ENCODE measurements at places on chromosomes 4 and X. TPM values are rescaled to one million over a fixed set of nuclear protein-coding genes. Genes with fewer than 3 reads are reported as not detected.

- no peak overlapping the region for H3K4me3 ChIP-seq
- no peaks in the 10 kb centered on the region for H3K4me1 ChIP-seq
- no peak overlapping the region for H3K27ac ChIP-seq
- DNase-seq = no peak
Measured at GRCh38 chrX:120568609-120569008, 7.8 kb upstream of the CUL4B start.

GRCh38 chrX:124028182-124028581 is 66.7 kb downstream of the STAG2 start:
- DNase-seq = no peak
- H3K27ac ChIP-seq = no peak overlapping the region
- H3K4me1 ChIP-seq = no peaks in the 10 kb centered on the region
- no peaks in the 10 kb centered on the region for H3K36me3 ChIP-seq
- no peaks in the 10 kb centered on the region for H3K27me3 ChIP-seq

- H3K4me1 ChIP-seq = no peaks in the 10 kb centered on the region
- DNase-seq = peak; percentile 53
- no peak overlapping the region for H3K27ac ChIP-seq
Measured at GRCh38 chr4:83639849-83640493, 104.1 kb downstream of the GPAT3 start.

The UGT2B10 gene
- 15.3 TPM for polyA plus RNA-seq

The IGFBP7 gene
- 215 TPM for polyA plus RNA-seq

The CAMK2D gene
- 21.1 TPM for polyA plus RNA-seq

- H3K4me1 ChIP-seq = no peaks in the 10 kb centered on the region
- H3K36me3 ChIP-seq = no peaks in the 10 kb centered on the region
- DNase-seq = no peak
- H3K27me3 ChIP-seq = no peaks in the 10 kb centered on the region
- no peak overlapping the region for H3K27ac ChIP-seq
Measured at GRCh38 chrX:39194673-39195072, 393.4 kb downstream of the MID1IP1 start.

GRCh38 chr4:122819708-122820449 is 6.8 kb upstream of the FGF2 start:
- H3K27ac ChIP-seq = no peak overlapping the region
- no peak for DNase-seq

GRCh38 chr4:129498626-129499025 is 402.7 kb downstream of the C4orf33 start:
- no peaks in the 10 kb centered on the region for H3K4me1 ChIP-seq
- no peak overlapping the region for H3K4me3 ChIP-seq
- no peak for DNase-seq
- no peak overlapping the region for H3K27ac ChIP-seq

DNA sequence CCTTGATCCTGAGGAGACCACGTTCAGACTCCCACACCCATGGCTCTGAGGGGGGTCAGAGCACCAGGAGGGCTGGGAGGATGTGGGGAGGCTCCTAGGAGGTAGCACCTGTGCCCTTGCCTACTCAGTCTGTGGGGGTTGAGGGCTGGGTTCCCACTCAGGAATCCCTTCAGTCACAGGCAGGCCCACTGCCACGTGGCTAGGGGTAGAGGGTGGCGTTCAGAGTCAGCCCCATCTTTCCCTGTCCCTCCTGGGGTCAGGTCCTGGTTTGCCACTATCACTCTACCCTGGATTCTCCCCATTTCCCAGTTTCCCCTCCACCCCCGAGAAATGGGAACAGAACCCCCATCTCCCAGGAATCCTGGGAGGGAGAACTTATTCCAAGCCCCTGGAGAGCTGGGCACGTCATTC is 111.3 kb downstream of the PSAPL1 start:
- H3K27me3 ChIP-seq = no peaks in the 10 kb centered on the region
- no peaks in the 10 kb centered on the region for H3K36me3 ChIP-seq
- H3K4me3 ChIP-seq = no peak overlapping the region
- no peak overlapping the region for H3K27ac ChIP-seq

The PCDH11X gene
- polyA plus RNA-seq = 0.01 TPM

DNA sequence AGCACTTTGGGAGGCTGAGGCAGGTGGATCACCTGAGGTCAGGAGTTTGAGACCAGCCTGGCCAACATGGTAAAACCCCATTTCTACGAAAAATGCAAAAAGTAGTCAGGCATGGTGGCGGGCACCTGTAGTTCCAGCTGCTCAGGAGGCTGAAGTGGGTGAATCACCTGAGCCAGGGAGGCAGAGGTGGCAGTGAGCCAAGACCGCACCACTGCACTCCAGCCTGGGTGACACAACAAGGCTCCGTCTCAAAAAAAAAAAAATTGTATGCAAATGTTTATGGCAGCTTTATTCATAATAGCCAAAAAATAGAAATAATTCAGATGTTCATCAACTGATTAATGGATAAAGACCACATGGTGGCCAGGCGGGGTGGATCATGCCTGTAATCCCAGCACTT is 9.8 kb upstream of the NOCT start:
- DNase-seq = no peak
- no peaks in the 10 kb centered on the region for H3K27me3 ChIP-seq
- H3K36me3 ChIP-seq = no peaks in the 10 kb centered on the region
- H3K4me3 ChIP-seq = no peak overlapping the region
- H3K27ac ChIP-seq = no peak overlapping the region
- peaks cover 6% of the 10 kb centered on the region for H3K4me1 ChIP-seq

- no peak overlapping the region for H3K27ac ChIP-seq
- H3K27me3 ChIP-seq = no peaks in the 10 kb centered on the region
- no peak overlapping the region for H3K4me3 ChIP-seq
- H3K4me1 ChIP-seq = no peaks in the 10 kb centered on the region
- no peaks in the 10 kb centered on the region for H3K36me3 ChIP-seq
Measured at GRCh38 chr4:16663307-16663706, 235.1 kb downstream of the LDB2 start.

- no peaks in the 10 kb centered on the region for H3K36me3 ChIP-seq
- H3K27me3 ChIP-seq = no peaks in the 10 kb centered on the region
Measured at GRCh38 chr4:66045913-66046312, 375.6 kb upstream of the EPHA5 start.

DNA sequence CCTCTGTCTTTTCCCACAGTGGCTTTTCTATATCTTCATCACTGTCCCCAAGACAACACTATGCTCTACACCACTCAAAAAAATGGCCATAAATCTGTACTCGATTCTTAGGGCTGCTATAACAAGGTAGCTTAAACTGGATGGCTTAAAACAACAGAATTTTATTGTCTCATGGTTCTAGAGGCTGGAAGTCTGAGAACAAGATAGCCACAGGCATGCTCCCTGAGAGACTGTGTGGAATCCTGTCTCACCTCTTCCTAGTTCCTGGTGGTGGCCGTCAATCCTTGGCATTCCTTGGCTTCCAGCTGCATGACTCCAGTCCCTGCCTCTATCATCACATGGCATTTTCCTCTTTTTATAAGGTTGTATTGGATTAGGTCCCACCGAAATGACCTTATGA is 70.7 kb upstream of the DCLK2 start:
- DNase-seq = no peak
- H3K36me3 ChIP-seq = no peaks in the 10 kb centered on the region
- H3K27me3 ChIP-seq = no peaks in the 10 kb centered on the region
- H3K27ac ChIP-seq = no peak overlapping the region

- DNase-seq = no peak
- H3K27me3 ChIP-seq = no peaks in the 10 kb centered on the region
Measured at GRCh38 chr4:85803856-85804255, 328.9 kb downstream of the ARHGAP24 start.

- no peak for DNase-seq
- H3K4me1 ChIP-seq = no peaks in the 10 kb centered on the region
- H3K27me3 ChIP-seq = no peaks in the 10 kb centered on the region
- no peaks in the 10 kb centered on the region for H3K36me3 ChIP-seq
- no peak overlapping the region for H3K27ac ChIP-seq
- H3K4me3 ChIP-seq = no peak overlapping the region
Measured at GRCh38 chr4:28523681-28524190, 1663.1 kb downstream of the STIM2 start.

- peak overlapping the region; percentile 41 for H3K27ac ChIP-seq
- H3K4me3 ChIP-seq = no peak overlapping the region
- H3K27me3 ChIP-seq = no peaks in the 10 kb centered on the region
- no peaks in the 10 kb centered on the region for H3K4me1 ChIP-seq
Measured at GRCh38 chr4:77854431-77855111, 8.1 kb upstream of the MRPL1 start.

GRCh38 chr4:39527296-39528060 is at the start of gene UGDH:
TSS of gene UGDH (minus strand) at chr4:39527439. CDS start at chr4:39521512, 5,927 bp downstream.
- H3K4me3 ChIP-seq = peak within 1 kb of the TSS; percentile 95
- DNase-seq = peak; percentile 93
- H3K27me3 ChIP-seq = no peaks in the 10 kb centered on the region
- peak within 1 kb of the TSS; percentile 95 for H3K27ac ChIP-seq
- peaks cover 3% of the 10 kb centered on the region for H3K36me3 ChIP-seq

- no peaks in the 10 kb centered on the region for H3K27me3 ChIP-seq
- H3K27ac ChIP-seq = no peak overlapping the region
- no peak overlapping the region for H3K4me3 ChIP-seq
- no peaks in the 10 kb centered on the region for H3K36me3 ChIP-seq
- no peak for DNase-seq
Measured at GRCh38 chrX:2967584-2967983, 38.4 kb upstream of the ARSD start.

DNA sequence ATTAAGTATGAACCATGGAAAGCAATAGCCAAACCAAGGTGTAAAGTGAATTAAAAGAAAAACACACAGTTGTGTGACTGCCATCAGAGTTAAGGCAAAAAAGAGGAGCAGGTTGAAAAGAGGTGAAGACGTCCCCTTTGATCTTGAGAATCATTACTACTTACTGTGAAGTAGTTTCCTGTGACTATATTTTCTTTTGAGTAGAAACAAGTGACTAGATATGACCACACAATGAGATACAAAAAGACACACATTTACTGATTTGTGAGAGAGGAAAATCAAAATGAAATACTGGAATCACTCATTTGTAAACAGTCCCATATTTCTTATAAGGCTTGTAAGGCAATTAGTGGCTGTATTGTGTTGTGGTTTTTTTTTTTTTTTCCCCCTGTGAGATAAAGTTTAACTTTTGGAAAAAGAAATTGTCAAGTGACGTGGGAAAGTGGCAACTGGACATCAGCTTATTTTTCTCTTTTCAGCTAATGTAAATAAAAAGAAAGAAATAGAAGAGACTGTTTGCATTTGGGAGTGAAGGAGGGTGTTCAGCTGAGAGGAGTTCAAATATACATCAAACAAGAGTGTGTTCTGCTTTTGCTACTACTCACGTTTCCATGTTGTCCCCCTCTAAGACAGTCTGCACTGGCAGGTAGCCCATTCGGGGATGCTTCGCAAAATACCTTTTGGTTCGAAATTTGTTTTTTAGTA is 106.4 kb upstream of the FTHL17 start:
- no peaks in the 10 kb centered on the region for H3K27me3 ChIP-seq
- no peak overlapping the region for H3K4me3 ChIP-seq
- no peak overlapping the region for H3K27ac ChIP-seq
- no peak for DNase-seq

The NPY1R gene
- polyA plus RNA-seq = 6.2 TPM

DNA sequence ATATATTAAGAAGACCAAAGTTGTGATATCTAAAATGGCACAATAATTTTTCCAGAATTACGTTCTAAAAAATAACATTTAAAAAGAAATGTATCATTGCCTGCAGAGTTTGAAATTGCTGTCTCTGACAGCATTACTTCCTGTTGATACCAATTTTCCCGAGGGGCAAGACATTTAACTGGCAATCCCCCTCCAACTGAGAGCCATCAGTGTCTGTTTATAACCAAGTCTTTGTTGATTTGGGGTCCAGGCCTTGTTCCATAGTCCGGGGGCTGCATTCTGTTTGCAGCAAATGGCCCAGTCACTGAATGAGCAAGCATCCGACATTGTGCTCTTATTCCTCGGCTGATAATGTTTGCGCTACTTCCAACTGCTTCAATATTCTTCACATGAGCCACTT is 231.5 kb downstream of the NAF1 start:
- DNase-seq = no peak
- H3K27me3 ChIP-seq = no peaks in the 10 kb centered on the region
- no peak overlapping the region for H3K27ac ChIP-seq
- no peaks in the 10 kb centered on the region for H3K4me1 ChIP-seq

The SPANXN1 gene
- polyA plus RNA-seq = not detected

The SHISA3 gene
- polyA plus RNA-seq = not detected

- no peak overlapping the region for H3K27ac ChIP-seq
- peaks cover 14% of the 10 kb centered on the region for H3K4me1 ChIP-seq
- no peaks in the 10 kb centered on the region for H3K36me3 ChIP-seq
- H3K4me3 ChIP-seq = no peak overlapping the region
- no peaks in the 10 kb centered on the region for H3K27me3 ChIP-seq
Measured at GRCh38 chr4:171812333-171812664, 905 bp upstream of the GALNTL6 start.

DNA sequence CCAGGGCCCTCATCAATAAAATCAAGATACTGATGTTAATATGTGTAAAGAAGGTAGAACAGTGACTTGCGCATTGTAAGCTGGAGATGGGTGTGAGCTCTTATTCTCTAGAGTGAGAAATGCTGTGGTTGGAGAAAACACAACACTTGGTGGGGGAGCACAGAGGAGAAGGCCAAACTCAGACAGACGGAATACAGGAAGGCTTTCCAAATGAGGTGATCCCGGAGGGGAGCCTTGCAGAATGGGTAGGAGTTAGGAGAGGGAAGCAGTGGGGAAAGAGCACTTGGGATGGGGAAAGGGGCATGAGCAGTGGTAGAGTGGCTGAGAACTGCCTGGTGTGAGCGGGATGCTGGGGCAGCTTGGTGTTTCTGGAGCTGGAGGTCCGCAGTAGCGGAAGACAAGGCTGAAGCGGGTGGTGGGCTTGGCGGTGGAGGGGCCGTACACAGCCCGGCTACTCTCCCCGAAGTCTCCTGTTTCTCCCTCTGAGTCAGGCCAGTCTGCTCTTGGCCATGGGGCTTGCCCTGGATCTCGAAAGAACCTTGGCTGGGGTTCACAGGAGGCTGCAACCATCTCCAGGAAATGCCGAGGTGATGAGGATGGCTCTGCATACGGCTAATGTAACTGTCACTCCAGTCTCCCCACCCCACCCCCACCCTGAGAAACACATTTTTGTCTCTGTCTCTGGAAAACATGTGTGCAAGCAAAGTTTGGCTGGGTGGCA is 11.3 kb upstream of the PLAC1 start:
- H3K36me3 ChIP-seq = no peaks in the 10 kb centered on the region
- DNase-seq = no peak
- peak overlapping the region; percentile 31 for H3K27ac ChIP-seq
- H3K4me3 ChIP-seq = no peak overlapping the region

GRCh38 chr4:38470735-38471262 is 193.2 kb upstream of the KLF3 start:
- H3K4me1 ChIP-seq = no peaks in the 10 kb centered on the region
- no peak for DNase-seq
- no peaks in the 10 kb centered on the region for H3K36me3 ChIP-seq
- no peak overlapping the region for H3K4me3 ChIP-seq
- H3K27me3 ChIP-seq = no peaks in the 10 kb centered on the region

- no peak overlapping the region for H3K27ac ChIP-seq
- no peaks in the 10 kb centered on the region for H3K4me1 ChIP-seq
- H3K36me3 ChIP-seq = no peaks in the 10 kb centered on the region
- no peak for DNase-seq
- no peaks in the 10 kb centered on the region for H3K27me3 ChIP-seq
Measured at GRCh38 chr4:110296892-110297291, 98.5 kb upstream of the ELOVL6 start.

GRCh38 chr4:82362565-82362964 is 11.2 kb downstream of the HNRNPD start:
- H3K4me3 ChIP-seq = no peak overlapping the region
- H3K27ac ChIP-seq = no peak overlapping the region
- peaks cover 6% of the 10 kb centered on the region for H3K36me3 ChIP-seq

The CPZ gene
- 0.51 TPM for polyA plus RNA-seq

All from liver (tissue), 10 donors.